Activated naive CD4-positive, alpha-beta T cell treated with anti-CD3 and anti-CD28 coated beads, Interleukin-2, amount 50 U/mL, for 72 hours (primary cell): ENCODE measurements at places on chromosomes 7 and 10. TPM values are rescaled to one million over a fixed set of nuclear protein-coding genes. Genes with fewer than 3 reads are reported as not detected.

CABCOCO1 gene
- not detected for total RNA-seq

DBF4 gene
- 71.4 TPM for total RNA-seq

LCOR gene
- total RNA-seq = 27.1 TPM

UPK3B gene
- total RNA-seq = 0.68 TPM

SMKR1 gene
- total RNA-seq = 1.7 TPM

CYP3A4 gene
- total RNA-seq = 0.14 TPM

TIMM23B gene
- total RNA-seq = 23.3 TPM

SNX10 gene
- total RNA-seq = 44.6 TPM

THSD7A gene
- total RNA-seq = not detected

STEAP2 gene
- total RNA-seq = not detected

FAM25G gene
- total RNA-seq = not detected

PNLIPRP2 gene
- total RNA-seq = not detected

NME8 gene
- not detected for total RNA-seq

FOXI2 gene
- total RNA-seq = not detected

JAKMIP3 gene
- 0.82 TPM for total RNA-seq

ADIRF gene
- total RNA-seq = not detected

CCDC7 gene
- 7.1 TPM for total RNA-seq

UPP1 gene
- 50.1 TPM for total RNA-seq

HERC4 gene
- 55.8 TPM for total RNA-seq

TDRD1 gene
- 0.31 TPM for total RNA-seq

GALNT17 gene
- not detected for total RNA-seq

SPDYE6 gene
- not detected for total RNA-seq

SPDYE1 gene
- total RNA-seq = not detected

ABCC2 gene
- total RNA-seq = 1.2 TPM

TRIM73 gene
- total RNA-seq = 8.9 TPM

HOXA6 gene
- total RNA-seq = 0.31 TPM

FAM25A gene
- not detected for total RNA-seq

CYP26C1 gene
- not detected for total RNA-seq

RPP30 gene
- total RNA-seq = 126 TPM

GRM8 gene
- total RNA-seq = not detected

ZMYND11 gene
- total RNA-seq = 6.0 TPM

GRM3 gene
- not detected for total RNA-seq

ADRB1 gene
- not detected for total RNA-seq
